ENCODE measurements at places on chromosomes 1 and 21.
A peak's percentile ranks its signal among the peaks of the same experiment; 100 is the strongest.

DNA sequence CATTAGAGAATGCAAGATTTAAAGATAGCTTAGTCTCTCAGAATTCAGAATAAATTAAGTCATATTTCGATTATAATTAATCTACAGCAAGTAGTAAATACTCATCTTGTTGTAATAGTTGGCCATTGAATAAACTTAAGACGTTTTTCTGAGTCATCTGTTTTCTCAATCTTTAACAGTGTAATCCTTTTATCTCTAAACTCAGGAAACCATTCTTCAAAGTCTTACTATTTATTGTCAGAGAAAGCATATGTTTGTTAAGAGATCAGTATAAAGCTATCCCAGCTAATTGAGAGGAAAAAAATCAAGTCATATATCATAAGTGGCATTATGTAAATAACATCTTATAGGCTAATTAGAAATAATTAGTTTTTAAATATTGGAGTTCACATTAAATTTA lies 201.2 kb upstream of the ADAMTS5 start:
- DNase-seq: no peak

DNA sequence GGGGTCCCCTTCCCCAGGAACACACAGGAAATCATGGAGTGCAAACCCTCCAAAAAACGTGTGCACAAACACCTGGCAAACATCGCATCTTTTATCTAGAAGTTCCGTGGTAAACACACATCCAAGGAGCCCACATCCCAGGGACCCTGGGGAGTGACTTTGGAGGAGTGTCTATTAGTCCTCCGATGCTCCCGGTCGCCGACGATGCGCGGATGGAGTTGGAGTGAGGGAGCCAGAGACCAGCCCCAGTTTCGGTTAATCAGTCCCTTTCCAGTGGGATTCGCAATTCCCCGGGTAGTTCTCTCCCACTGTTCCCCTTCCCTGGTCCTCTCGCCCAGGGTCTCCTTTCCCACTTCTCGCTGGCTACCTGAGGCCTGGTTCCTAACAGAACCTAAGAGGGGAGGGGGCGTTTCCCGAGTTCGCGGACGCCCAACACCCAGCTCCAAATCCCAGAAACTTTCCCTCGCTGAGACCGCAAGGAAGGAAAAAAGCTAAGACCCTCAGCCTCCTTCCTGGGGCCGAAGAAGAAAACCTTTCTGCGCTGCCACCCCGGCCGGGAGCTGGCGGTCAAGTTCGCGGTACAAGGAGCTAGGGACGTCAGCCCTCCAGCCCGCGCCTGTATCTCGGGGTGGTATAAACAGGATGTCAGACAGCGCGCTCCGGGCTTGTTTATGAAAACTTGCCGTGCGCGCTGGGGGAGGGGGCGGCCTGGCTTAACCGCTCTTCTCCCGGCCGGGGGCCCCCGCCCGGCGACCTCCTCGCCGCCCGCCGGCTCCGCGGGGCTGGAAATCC lies 787 bp downstream of the JAK1 start:
- peak; percentile 9 for DNase-seq

GRCh38 chr1:163471779-163472650 lies 150.3 kb downstream of the NUF2 start:
- no peak for DNase-seq

GRCh38 chr1:29830916-29831315 lies 594.6 kb downstream of the PTPRU start:
- no peak for DNase-seq

DNA sequence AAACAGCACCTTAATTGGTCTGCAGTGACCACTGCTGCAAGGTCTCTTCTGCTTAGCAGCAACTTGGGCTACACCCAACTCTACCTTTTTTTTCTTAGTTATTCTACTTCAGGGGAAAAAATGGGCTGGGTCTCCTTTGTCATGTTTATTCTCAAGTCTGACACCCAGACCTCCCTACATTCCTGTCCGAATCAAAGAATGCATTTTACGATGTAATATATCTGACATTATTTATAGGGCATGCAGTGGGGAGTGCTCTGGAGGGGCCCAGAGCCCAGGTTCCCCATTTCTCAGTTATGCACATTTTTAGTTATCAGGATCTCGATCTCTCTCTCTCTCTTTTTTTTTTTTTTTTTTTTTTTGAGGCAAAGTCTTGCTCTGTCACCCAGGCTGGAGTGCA lies 50.5 kb downstream of the OPTC start:
- no peak for DNase-seq

GRCh38 chr1:180230416-180230790 lies 339 bp downstream of the LHX4 start:
- DNase-seq: no peak

- peak; percentile 50 for DNase-seq
Observed at GRCh38 chr1:226063977-226064815, 1.7 kb downstream of the H3-3A start.

DNA sequence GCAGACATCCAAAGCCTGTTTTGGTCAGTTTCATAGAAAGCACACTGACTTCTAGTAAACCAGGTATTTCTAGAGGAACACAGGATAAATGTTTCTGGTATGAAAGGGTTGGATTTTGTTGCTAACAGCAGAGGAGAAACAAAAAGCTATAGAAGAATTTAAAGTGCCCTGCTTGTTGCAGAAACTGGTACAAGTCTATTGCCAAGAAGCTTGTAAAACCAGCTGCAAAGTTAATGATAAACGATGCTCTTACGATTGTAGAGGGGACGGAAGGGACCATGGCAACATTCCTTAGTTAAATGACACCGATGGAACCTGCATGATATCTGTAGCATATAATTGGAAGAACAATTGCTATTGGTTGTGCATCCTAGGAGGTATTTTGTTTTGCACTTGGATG lies 40.1 kb downstream of the SLC35F3 start:
- DNase-seq: no peak

DNA sequence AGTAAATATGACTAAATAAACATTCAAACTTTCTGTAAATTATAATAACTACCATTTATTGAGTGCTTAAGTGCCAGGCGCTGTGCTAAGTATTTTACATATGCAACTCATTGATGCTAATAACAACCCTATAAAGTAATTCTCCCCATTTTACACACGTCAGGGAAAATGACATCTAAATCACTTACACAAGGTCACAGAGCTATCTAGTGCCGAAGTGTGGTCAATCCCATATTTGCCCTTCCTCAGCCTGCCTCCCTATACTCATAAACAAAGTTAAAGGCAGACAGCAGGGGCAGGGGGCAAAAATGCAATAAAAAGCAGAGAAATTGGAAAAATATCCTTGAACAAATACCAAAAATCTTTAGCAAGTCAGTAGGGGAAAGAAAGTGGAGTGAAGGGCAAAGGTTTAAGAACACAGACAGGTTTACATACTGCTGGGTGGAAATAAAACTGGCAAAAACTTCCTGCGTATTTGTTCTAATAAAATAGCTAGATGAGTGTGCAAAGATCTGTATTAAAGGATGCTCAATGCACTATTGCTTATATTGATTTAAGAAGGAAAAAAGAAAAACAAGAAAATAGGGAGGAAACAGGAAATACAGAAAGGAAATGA lies 72.8 kb downstream of the WDR64 start:
- no peak for DNase-seq

DNA sequence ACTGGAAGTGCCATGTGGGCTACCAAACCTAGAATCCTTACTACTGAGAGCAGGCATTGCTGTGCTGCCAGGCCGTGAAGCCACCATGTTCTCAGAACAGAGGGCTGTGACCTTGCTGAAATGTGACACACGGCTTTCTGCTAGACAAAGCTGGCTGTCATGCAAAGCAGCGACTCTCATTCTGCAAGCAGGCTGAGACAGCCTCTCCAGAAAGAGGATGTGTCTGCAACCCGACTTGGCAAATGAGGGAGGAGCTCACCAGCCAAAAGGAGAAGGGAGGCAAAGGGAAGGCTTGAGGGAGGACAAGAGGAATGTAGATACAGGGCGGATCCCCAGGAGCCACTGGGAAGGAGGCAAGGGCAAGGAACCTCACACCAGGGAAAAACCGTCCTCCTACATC lies 85.7 kb upstream of the KRTAP19-8 start:
- DNase-seq: peak; percentile 73

All from MV-4-11 (cell line).